Endodermal cell (in vitro differentiated cells): ENCODE measurements at places on chromosomes 13 and 19. TPM values are rescaled to one million over a fixed set of nuclear protein-coding genes. Genes with fewer than 3 reads are reported as not detected.

Gene ZNF837
- total RNA-seq, result 3.2 and 3.8 TPM in 2 replicates

Gene SBK2
- 3.3 to 7.6 TPM (median 3.7 TPM) in 3 replicates for total RNA-seq

Gene KIR2DL4
- not detected in 3 replicates for total RNA-seq

Gene SIGLEC5
- not detected in 2 replicates for total RNA-seq

Gene FCGBP
- 0.23 and 0.29 TPM in 2 replicates for total RNA-seq

Gene EPN1
- 148 to 159 TPM (median 149 TPM) in 3 replicates for total RNA-seq

DNA sequence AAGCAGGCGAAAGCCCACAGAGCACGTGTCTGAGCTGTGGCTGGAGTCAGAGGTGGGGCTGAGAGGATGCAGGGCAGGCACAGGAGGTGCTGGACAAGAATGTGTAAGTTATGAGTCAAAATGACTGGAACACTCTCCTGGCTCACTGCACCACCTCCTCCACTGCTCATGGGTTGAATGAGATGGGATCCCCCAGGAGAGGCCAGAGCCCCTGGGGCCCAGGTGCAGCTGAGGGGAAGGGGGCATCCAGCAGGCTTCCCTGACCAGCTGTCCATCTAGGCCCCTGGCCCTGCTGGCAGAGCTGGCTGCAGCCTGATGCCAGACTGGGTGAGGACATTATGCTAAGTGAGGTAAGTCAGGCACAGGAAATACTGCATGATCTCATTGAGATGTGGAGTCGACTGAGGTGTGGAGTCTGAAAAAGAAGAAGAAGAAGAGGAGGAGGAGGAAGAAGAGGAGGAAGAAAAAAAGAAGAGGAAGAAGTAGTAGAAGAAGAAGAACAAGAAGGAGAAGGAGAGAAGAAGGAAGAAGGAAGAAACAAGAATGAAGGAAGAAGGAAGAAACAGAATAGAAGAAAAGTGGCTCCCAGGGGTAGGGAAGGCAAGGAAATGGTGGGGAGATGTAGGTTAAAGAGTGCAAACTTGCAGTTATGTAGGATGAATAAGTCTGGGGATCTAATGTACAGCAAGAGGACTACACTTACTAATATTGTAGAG, 747.4 kb downstream of the UQCRFS1 start:
- no peak for DNase-seq

GRCh38 chr13:35841060-35841521, 290.1 kb downstream of the DCLK1 start:
- DNase-seq, result no peak

GRCh38 chr19:49111218-49111998, 2.8 kb upstream of the LIN7B start:
- no peak for DNase-seq

DNA sequence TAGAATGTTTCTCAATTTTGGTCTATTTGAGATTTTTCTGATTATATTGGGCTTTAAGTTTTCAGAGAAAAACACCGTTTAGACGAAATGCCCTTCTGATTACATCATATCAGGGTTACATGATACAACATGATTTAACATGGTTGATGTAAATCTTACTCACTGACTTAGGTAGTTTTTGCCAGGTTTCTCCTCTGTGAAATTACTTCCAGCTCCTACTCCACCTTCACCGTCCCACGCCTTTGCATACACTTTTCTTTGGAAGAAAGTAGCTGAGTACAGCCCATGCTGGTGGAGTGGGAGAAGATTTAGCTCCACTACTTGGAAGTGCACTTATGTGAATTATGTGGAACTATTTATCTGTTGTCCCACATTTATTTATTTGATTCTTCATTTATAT, 433.2 kb upstream of the KLHL1 start:
- DNase-seq, result no peak

- peak; percentile 64 for DNase-seq
Measured at GRCh38 chr13:33441015-33441414, 155.5 kb upstream of the STARD13 start.

GRCh38 chr13:84479656-84480055, 597.4 kb upstream of the SLITRK1 start:
- no peak for DNase-seq

- DNase-seq, result no peak
Measured at GRCh38 chr19:45701676-45702075, 9.2 kb downstream of the QPCTL start.

GRCh38 chr19:8696993-8697392, 1.6 kb downstream of the ACTL9 start:
- no peak for DNase-seq

DNA sequence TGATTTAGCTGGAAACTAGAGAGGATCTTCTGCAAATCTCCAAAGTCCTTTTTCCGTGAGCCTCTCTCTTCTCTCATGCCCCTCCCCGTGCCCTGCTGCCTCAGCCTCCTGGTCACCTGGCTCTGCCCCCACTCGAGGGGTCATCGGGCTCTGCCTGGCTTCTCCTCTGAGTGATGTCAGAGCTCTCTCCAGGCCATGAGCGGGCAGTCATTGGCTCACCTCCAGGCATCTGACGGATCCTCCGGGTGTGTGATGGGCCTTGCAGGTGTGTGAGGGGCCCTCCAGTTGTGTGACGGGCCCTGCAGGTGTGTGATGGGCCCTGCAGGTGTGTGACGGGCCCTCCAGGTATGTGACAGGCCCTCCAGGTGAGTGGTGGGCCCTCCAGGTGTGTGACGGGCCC, 10.3 kb upstream of the GAS6 start:
- peak; percentile 40 for DNase-seq

DNA sequence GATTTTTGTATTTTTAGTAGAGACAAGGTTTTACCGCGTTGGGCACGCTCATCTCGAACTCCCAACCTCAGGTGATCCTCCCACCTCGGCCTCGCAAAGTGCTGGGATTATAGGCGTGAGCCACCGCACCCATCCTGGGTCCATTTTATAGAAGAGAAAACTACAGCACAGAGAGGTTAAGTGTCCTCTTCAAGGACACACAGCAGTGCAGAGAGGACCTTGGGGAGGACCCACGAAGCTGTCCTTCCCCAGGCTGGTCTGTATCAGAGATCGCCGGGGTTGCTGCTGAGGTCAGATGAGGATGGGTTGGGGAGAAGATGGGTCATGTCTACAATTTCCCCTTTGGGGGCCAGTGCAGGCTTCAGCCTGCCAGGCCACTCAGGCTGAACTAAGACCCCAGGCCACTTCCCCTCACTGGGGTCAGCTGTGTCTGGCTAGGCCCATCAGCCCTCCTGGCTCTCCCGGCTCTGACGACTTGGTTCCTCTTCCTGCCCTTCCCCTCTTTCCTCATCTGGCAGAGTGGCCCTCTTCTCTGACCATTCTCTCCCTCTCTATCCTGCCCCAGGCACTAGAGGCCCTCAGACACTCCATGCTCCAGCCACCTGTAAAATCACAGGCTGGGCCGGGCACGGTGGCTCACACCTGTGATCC, 9.6 kb downstream of the MYO1F start:
- DNase-seq, result no peak

- DNase-seq, result peak; percentile 71
Measured at GRCh38 chr19:16077984-16078758, 1.9 kb downstream of the TPM4 start.

GRCh38 chr13:21825186-21825585, 154.3 kb downstream of the FGF9 start:
- DNase-seq, result no peak

- no peak for DNase-seq
Measured at GRCh38 chr13:109355875-109356434, 430.4 kb downstream of the IRS2 start.

- DNase-seq, result no peak
Measured at GRCh38 chr13:112132142-112132541, 65.2 kb downstream of the SOX1 start.

DNA sequence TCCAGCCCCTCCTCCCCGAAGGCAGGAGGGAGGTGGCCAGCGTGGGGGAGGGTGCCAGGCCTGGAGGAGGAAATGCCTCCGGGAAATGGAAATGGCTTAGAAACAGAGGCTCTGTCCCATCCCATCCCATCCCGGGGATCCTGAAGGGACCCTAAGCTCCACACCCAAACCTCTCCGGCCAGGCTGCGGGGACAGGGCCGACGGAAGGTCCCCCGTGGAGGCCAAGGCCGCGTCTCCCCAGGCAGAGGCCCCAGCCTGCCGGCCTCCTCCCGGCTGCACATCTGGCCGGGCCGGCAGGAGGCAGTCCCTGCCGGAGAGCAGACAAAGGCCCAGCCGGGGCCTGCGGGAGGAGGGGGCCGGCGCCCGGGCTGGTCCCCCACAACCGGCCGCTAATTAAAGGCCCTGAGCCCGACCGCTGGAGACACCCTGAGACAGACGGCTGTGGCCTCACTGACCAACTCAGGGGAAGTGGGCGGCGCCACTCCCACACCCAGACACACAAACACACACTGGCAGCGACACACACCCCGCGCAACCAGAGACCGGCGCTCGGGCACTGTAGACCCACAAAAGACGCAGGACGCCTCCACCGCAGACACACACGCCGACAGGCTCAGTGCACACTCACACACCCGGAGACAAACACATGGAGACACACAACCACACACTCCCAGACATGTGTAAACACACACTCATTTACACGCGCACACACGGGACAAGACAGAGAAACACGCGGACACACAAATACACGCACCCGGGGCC, 1.1 kb downstream of the ADAMTS10 start:
- DNase-seq, result peak; percentile 87

DNA sequence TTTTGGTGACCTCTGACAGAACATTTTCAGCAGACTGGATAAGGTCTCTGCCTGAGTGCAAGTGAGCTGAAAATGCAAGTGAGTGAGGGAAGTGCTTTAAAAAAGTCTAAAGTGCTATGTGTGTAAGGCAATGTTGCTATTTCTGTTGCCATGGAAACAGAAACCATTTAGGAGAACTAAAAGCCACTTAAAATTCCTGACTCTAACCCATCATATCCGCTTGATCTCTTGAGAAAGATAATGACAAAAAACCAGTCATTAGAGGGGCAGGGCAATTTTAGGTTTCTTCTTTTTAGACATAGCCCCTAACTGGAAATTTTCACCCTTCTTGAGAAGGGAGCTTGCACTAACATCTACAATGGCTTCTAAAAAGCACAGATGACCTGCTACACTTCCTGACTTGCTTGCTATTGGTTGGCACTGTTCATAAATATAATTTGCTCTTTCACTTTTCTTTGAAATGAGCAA, at the start of gene CYSLTR2:
CYSLTR2 (plus strand) TSS at position 458 of the 468 bp plus-strand sequence. CDS start 52,889 bp downstream, outside the sequence.
- no peak for DNase-seq

DNA sequence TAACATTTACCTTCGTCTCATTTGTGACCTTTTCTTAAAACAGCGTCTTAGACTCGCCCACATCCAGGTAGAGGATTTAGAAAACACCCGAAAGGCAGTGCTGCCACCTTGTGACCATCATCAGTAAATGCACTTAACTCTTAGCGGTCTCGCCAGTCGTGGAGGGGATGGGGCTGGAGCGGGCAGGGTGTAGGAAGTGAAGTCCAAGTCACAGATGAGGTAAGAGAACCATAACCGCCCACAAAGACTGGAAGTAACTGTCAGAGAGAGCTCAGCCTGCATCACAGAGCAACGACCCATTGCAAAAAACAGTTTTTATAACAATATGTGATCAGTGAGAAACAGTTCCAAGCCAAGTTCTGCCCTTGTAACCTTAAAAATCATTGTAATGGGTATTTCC, 10.7 kb upstream of the CEACAM3 start:
- DNase-seq, result peak; percentile 88

DNA sequence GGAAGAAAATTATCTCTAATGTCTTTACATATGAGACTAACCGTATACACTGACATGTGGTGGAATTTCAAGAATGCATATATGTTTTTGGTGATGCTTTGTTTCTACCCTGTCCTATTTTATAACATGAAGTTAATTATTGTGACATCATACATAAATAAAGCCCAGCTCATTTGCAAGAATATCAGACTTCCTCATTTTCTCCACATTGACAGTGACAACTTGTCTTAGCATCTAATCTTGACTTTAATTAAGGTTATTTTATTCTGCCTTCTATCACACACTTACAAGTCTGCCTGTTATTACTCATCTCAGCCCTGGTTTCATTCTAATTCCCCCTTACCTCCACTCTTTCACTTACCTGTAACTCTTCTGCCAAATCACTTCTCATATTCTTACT, 140.6 kb upstream of the STARD13 start:
- no peak for DNase-seq

- DNase-seq, result no peak
Measured at GRCh38 chr13:71474936-71475335, 392.1 kb downstream of the DACH1 start.
